ENCODE measurements at places on chromosomes 5 and 9.

DNA sequence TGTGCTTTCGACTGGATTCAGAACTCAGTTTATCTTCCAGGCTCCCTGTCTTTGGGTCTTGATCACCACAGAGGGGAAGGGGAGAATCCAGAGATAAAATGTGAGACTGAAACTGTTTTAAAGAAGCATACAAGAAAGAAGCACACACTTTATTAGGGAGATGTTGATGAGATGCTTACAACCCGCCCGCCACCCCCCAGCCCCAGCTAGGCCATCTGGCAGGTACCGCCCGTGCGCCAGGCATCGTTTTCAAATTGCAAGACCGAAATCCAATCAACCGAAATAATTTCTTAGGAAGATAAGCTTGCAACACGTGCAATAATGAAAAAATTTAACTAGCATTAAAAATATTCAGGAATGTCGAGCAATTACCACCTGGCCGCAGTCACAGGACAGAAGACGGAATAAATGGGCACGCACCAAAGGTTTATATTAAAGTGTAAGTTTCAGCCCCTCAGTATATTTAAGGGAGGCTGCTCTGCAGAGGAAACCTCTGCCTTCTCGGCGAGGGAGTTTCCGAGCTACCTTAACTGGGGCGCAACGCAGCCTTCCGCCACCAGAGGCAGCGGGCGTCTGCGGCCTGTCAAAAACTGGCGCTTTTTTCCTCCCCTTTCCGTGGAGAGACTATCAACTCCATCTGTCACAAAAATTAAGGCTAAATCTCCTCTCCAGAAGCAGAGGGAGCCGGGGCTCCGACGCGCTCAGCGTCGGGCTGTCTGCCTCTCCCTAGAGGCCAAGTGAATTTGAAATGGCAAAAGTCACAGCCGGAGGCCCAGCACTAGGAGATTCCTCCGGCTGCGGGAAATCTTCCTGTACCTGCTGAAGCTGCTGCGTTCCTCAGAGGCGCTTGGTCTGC, 996 bp upstream of the GAS1 start:
- DNase-seq, result peak; percentile 62

DNA sequence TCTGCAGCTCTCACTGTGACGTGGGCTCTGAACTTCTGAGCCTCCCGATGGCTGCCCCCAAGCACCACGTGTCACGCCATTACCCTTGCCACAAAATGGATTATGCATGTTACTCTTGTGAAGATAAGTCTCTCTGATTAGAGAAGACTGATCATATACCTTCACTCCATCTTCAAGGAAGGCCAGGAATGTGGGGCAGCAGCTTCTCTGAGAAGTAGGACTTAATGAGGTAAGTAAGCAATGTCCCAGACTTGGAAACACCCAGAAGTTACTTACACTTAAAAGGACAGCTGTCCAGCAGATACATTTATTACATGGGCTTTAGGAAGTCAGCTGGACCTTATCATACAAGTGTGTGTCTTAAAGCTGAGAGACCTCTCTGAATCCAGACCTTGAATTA, 155.0 kb downstream of the FGF1 start:
- DNase-seq, result no peak

GRCh38 chr5:140131967-140132409, 6.3 kb downstream of the IGIP start:
- DNase-seq, result no peak

- DNase-seq, result no peak
Measured at GRCh38 chr5:148060309-148060708, 3.5 kb upstream of the SPINK5 start.

DNA sequence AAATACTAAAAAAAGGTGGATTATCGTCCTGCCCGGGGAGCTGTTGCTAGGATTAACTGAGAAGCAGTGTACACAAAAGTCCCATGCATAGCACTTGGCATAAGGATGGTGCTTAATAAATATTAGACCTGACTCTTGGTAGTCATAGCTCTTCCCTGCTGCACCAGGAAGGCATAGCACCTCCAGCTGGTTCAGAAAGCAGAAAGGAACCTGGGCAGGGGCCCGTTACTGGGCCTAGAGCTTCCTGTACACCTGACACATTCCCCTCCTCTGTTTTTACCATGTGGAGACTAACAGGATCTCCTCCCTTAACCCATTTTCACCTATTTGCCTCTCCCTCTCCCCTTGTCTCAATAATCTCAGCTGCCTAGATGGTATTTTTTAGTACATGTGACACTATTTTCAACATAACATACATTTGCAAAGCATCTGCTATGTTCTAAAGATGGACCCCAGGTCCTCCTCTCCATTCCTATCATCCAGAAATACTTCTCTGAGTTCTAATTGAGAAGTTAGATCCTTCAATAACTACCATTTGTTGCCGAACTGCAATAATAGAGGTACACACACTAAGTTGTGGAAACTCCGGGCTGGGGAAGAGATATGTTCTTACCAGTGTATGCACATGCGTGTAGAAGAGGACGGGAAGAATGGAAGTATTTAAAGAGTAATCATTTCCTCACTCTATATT, 3.2 kb upstream of the ANP32B start:
- no peak for DNase-seq

GRCh38 chr5:126515337-126515736, 79.7 kb downstream of the ALDH7A1 start:
- no peak for DNase-seq

- no peak for DNase-seq
Measured at GRCh38 chr5:133817456-133817855, 151.0 kb downstream of the C5orf15 start.

GRCh38 chr5:76455531-76456133, 52.5 kb downstream of the IQGAP2 start:
- DNase-seq, result no peak

DNA sequence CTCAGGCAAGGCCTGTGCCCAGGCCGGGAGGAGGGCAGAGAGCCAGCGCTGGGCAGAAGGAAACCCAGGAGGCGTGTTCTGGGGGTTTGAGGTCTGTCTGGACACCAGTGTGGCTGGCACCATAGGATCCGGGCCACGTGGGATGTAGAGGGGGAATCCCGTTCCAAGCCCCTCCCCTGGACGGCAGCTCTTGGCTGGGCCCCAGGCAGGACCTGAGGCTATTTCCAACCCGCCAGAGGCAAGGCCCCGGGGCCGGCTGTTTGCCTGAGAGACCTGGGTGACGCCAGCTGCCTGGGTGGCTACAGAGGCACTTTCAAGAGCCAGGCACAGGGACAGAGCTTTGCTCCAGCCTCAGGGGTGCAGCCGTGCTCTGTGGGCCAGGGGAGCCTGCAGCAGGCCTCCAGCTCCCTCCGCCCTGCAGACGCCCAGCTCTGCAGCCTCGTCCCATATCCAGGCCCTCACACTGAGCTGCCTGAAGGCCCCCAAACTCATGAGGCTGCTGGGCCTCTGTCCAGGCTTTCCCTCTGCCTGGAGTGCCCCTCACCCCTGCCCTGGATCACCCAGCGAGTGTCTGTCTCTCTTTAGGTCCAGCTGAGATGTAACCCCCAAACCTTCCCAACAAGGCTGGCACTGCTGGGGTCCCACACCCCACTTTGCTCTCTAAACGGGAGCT, 56.6 kb upstream of the EGFL7 start:
- DNase-seq, result no peak

DNA sequence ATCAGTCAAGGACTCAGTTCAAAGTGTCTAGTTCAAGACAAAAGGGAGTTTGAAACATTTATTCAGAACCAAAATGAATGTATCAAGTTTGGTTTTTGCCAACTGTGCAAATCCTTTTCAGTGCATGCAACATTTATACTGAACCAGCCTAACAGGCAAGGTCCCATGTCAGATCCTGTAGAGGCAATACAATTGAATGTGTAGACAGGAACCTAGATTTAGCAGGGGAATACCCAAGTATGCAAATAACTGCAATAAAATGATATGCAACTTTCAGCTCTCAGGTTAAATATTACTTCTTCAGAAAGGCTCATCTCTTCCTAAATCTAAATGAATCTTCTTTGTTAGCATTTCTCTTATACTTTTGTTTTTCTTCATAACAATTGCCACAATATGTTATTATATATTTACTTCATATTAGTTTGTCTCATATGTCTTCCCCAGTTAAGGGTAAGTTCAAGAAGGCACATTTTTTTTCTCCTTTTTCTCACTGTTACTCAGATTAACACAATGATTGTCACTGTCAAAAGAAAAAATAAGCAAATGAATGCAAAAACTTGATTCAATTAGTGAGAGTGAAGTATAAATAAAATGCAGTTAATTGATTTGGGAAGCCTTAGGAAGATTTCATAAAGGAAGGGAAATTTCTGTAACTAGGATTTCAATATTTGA, 163.9 kb upstream of the RASA1 start:
- no peak for DNase-seq

DNA sequence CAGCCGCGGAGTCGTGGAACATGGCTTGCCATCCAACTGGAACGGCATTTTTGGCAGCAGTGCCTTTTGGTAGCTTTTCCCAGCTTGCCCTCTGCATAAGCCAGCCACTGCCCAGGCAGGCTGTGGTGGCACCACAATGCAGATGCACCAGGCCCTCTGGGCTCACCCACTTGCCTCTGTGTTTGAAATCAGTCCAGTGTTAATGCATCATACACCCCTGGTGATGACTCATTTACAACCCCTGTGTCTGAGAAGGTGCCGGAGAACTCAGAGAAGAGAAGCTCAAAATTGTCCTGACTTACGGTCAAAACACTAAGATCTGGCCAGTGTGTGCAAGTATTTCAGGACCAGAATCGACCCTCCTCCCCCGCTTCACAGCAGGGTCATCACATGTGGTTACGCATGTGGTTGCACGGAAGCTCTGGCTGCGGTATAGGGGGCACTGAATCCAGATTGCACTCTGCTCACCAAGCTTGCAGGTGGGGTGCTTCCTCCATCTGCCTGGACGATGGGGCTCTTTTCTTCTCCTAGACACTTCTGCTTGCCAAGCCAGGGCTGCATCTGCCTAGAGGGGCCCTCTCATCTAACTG, 66.5 kb upstream of the SMIM15 start:
- no peak for DNase-seq

All from CD4-positive, alpha-beta T cell treated with Interferon alpha-2 for 1 hour (primary cell).